ENCODE measurements at places on chromosomes 4 and X. TPM values are rescaled to one million over a fixed set of nuclear protein-coding genes. Genes with fewer than 3 reads are reported as not detected.

- DNase-seq: no peak
Measured at GRCh38 chrX:9816084-9816700, 30.0 kb downstream of the SHROOM2 start.

- DNase-seq: no peak
Measured at GRCh38 chrX:39773150-39773549, 324.6 kb downstream of the BCOR start.

GRCh38 chrX:8235026-8235425 is 64.0 kb upstream of the VCX2 start:
- no peak for DNase-seq

DNA sequence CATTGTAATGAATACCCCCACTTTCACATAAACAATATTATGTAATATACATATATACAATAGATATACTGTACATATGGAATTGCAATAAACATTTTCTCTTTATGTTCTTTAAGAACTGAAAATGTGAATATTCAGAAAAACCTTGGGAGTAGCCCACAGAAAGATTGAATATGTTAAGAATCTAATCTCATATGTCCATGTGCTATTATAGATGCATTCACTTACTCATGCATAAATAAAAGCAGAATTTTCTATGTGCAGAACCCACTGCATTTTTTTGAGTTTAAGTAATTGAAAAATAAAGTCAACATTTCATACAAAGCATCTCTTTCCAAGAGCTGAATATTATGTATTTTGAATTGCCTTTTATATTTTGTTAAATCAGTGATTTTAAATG is 902.3 kb downstream of the PCDH19 start:
- no peak for DNase-seq

- DNase-seq: peak; percentile 76
Measured at GRCh38 chr4:57109847-57110639, at the start of gene IGFBP7. IGFBP7 (minus strand) TSS chr4:57110385; CDS start chr4:57110351, 34 bp downstream.

GRCh38 chr4:16029886-16030285 is 53.9 kb downstream of the PROM1 start:
- no peak for DNase-seq

DNA sequence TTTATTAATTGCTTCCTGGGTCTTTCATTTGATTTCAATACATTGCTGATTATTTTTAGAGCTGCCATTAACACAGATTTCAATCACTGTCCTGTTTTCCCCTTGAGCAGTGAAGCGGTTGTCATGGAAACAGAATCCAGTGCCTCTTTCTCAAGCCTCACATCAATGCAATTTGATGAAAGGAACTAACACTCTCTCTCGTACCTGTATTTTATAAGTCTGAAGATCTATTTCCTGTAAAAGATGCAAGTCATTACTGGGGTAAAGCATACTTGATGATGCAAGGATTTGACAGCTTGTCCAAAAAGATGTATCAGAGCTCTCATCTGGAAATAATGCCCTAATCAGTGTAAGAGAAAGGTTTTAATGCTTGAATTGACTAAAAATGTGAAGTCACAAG is 17.9 kb upstream of the GASK1B start:
- no peak for DNase-seq

DNA sequence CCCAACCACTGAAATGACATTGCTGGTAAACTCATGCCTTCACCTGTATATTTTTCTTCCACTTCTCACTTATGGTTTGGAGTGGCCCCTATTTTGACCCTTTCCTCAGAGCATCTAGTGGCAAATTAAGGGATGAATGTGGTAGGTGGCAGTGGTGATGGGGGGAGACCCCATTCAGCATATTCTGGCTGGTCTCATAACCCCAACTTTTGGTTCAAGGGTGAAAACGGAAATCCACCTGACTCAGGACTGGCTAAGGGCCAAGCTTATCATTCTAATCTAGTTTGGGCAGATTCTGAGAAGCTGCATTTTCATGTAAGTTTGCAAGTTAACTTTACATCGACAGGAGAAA is 47.0 kb upstream of the NSUN7 start:
- no peak for DNase-seq

DNA sequence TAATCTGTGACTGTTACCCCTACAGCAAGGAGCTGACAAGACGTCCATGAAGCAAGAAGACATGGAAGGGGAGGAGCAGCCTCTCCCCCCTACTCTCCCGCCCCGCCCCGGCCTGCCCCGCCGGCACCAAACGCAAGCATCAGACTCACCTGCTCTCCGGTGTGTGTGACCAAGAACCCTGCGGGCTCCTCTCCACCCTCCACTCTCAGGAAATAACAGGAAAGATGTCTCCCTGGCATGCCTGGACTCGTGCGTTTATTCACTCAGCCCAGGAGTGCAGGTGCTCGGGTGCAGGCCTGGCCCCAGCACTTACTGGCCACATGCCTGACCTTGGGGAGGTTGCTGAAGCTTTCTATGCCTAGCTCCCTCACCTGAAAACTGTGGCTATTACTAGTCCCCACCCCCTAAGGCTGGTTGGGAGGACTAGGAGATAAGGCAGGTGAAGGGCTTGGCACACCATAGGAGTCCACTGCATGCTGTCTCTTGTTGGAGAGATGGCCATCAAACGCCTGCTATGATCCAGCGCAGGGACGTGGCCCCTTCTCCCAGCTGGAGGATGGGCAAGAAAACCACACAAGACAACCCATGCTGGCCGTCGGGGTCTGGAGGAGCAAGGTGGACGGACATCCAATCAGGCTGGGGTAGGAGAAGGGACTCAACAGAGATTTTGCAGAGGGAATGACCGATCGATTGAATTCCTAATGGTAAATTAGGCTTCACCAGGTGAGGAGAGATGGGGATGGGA is 34.9 kb upstream of the CLDN24 start:
- DNase-seq: no peak

DNA sequence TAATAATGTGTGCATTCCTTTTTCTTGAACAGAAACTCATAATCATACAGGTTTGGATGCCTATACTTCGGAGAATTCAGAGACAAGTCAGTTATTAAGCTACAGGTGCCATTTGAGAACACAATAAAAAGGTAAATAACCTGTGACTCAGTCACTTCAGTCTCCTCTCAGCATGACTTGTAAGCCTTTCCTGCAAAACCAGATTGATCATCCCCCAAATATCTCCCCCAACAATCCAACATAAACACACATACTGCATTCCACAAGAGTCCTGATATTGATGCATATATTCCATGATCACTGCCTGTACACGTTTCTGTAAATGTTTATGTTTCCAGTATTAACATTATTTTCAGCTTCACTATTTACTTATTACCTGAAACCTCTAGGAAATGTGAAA is 110.8 kb downstream of the PWWP3B start:
- no peak for DNase-seq

GRCh38 chr4:159902648-159903047 is 799.8 kb downstream of the RAPGEF2 start:
- no peak for DNase-seq

DNA sequence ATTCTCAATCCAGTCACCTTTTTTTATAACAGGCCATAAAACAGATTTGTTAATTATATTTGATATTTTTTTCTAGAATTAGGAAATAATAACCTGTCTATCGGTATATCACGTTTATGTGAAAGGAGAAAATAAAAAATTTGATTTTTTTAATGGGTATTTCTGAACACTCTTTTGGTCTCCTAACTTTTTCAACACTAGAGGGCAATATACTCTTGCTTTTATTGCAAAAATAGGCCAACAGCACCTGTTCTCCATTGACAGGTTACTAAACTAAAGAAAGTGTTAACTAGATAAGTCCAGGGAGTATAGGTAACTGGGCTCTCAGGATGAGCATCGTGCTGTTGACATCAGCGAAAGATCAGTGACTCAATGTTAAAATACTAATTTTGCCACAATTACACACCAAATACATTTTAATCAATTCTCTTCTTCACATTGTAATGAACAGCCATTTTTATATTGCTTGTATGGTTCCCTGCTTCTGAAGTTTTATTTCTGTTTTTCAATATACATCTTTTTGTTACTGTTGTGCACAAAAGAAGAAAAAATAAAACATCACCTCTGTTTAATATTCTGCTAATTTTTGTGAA is 22.8 kb downstream of the NDST4 start:
- no peak for DNase-seq

DNA sequence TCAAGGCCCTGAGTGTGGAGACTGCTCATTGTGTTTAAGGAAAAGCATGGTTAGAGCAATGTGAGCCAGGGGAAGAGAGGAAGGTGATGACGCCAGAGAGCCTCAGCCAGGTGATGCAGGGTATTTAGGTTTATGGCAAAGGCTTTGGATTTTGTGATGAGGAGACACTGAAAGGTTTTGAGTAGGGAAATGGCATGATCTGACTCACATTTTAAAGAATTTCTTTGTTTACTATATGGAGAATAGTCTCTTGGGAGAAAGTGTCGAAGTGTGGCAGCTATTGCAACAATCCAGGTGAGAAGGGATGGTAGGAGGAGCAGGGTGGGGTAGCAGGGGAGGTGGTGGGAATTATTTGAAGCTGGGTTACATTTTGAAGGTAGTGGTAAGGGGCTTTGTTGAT is 293.4 kb upstream of the IGFBP7 start:
- no peak for DNase-seq

- no peak for DNase-seq
Measured at GRCh38 chr4:129358571-129358970, 262.6 kb downstream of the C4orf33 start.

DNA sequence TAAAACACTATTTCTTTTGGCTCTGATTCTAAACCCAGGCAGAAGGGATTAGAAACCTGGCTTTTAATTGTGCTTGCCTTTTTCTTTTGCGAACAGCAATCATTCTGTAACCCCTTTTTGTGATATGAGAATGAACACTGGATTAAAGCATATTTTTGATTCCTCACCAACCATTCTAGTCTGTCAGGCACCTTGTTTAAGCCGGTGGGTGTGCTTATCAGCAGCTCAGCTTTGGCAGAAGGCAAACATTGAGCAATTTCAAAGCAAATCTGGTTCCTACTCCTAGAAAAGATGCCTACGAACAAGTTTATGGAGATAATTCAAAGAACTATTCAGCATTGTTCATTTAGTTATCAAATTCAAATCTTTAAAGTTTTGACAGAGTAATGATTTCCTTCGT is 265.1 kb upstream of the FAM241A start:
- DNase-seq: no peak

GRCh38 chr4:107035819-107036583 is at the start of gene DKK2:
DKK2 (minus strand) TSS chr4:107036313; CDS start chr4:107035591, 722 bp downstream.
- DNase-seq: peak; percentile 13

DNA sequence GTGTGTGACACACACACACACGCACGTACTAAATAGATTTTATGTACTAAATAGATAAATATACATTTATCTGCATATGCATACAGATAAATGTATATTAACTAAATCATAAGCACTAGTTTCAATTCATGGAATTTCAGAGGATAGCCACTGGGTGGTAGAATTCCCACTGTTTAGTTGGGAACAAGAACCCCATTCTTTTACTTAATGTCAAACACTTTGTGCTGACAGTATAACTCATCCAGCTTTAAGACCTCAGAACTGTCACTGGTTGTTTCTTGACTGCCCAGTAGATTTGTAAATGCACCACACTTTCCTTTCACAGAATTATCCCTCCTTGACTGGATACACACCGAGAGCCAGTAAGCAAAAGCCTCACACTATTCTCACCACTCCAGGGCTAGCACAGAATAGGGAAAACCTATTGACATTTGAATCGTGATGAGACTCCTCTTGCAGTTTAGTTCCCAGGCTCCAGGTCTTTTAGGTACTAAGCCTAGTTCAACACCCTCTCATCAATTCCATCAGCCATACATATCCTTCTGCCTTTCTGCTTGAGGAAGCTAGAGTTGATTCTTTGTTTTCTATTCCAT is 32.4 kb downstream of the PPARGC1A start:
- peak; percentile 24 for DNase-seq

DNA sequence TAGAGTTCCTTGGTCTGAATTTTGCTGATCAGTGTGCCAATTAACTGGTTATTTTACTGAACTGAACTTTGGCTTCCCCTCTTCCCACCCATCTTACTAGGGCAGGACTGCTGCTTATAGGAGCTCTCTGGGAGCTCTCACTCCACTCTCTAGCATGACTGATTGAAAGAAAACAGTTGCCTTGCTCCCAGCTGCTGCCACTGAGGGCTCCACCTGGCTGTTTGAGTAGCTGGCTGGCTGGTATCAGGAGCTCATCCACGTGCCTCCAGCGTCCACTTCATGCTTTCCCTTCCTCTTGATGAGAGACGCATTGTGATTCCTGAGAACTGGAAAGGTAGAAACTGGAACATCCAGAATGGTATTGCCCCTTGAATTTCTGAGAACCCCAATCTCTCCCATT is 73.0 kb upstream of the KLHL13 start:
- no peak for DNase-seq

DNA sequence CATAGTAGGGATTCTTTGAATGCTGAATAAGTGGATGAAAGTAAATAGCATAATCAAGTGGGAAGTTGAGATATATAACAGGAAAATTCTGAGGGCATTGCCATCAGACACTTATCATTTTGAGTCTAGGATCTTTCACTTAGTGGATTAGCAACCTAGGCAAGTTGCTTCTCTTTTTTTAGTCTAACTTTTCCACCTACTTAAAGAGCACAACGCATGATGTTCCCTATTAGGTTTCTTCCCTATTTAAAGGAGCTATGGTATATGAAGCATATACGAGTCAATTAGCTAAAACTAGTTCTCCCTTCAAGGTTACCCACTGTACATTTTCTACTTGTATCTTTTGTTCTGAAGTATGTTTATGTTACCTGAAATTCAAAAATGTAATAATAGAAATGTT is 67.1 kb upstream of the HS3ST1 start:
- DNase-seq: no peak

- no peak for DNase-seq
Measured at GRCh38 chr4:57475424-57475823, 365.2 kb upstream of the IGFBP7 start.

DNA sequence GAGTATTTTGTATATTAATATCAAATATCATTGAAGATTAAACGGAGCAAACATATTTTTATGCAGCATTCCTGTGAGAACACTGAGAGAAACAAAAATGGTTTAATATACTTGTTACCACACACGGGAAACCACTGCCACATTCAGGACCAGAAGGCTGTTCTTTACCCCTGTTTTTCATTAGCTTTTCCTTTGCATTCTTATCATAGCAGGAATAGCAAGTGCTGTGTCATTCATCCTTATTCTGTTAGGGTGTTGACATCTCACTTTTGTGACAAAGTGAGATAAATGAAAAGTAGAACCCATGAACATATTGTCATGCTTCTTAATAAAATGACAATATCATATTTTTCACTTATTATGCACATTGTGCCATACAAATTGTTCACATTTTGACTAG is 212.4 kb upstream of the NDST4 start:
- DNase-seq: no peak

The ATP1B4 gene
- total RNA-seq: not detected

The ENPP6 gene
- total RNA-seq: 1.6 TPM

The RIPPLY1 gene
- not detected for total RNA-seq

The CLDN22 gene
- total RNA-seq: not detected

The CXCL6 gene
- 0.41 TPM for total RNA-seq

The GAK gene
- total RNA-seq: 38.3 TPM

The DCAF12L1 gene
- 0.41 TPM for total RNA-seq

The PNCK gene
- 18.3 TPM for total RNA-seq

The PTTG2 gene
- total RNA-seq: not detected

The TLR6 gene
- 1.2 TPM for total RNA-seq

The CPLX1 gene
- total RNA-seq: 1.2 TPM
